ENCODE measurements at places on chromosomes 11 and 22.

- DNase-seq: no peak
These were observed 36.9 kb upstream of the BRSK2 start for GRCh38 chr11:1352696-1353382.

DNA sequence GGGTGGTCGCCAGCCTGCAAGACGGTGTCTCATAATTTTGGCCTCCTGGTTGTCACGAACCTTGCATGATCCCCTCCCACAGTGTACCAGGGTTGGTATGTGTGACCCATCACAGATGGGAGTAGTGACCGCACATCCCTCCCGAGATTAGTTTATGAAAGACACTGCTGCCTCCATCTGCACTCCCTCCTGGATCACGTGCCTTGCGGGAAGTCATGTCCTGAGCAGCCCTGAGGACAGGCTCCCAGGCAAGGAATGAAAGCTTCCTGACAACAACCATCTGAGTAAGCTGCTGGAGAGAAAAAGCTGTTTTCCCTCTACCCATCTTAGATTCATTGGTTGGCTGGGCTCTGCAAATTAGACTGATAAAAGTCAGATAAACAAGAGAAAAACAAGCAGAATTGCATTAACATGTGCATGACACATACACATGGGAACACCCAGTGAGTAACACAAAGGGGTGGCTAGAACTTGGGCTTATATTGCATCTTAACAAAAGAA, 14.4 kb upstream of the PAMR1 start:
- DNase-seq: no peak

DNA sequence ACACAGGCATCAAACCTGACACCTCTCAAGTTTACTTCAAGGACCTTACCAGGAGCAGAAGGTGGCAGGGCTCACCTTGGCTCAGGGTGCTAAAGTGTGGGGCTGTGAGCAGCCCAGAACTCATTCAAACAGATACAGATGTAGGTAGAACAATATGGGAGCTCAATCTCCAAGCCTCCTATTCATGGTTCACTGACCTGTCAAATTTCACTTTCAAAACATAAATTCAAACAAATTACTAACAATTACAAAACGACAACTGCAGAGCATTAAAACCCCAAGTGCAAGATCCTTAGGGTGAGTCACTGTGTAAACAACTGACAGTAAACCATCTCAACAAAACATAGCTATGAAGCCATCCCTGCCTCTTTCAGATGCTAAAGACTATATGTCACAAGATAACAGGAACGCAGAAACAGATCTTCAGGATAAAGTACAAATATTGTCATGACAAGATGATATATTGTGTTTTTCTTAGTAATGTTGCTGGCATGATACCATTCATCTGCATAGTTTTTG, 303.5 kb upstream of the ANO3 start:
- DNase-seq: no peak

DNA sequence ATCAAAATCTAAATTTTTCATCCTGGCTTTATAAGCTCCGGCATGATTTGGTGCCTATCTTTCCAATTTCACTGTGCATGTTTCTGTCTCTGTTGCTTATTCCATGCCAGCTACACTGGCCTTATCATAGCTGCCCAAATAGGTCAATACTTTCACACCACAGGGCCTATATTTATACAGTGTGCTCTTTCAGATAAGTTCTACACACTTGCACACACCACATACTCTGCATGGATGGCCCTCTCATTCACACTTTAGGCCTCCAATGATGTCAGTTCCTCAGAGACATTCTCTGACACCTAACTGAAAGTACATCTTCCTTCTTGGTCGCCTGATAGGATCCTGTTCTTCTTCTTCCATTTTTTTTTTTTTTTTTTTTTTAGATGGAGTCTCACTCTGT, 7.0 kb downstream of the ALG8 start:
- DNase-seq: no peak

- DNase-seq: no peak
These were observed 17.9 kb downstream of the MICAL2 start for GRCh38 chr11:12128301-12128751.

GRCh38 chr11:128749974-128750373, 56.1 kb downstream of the FLI1 start:
- no peak for DNase-seq

Measured in H1 (cell line).